Activated CD4-positive, alpha-beta memory T cell treated with anti-CD3 and anti-CD28 coated beads, Interleukin-2, amount 10 ng/mL, durations not matched to agents 7 days and 5 days (primary cell): ENCODE measurements at places on chromosomes 2 and 18.

DNA sequence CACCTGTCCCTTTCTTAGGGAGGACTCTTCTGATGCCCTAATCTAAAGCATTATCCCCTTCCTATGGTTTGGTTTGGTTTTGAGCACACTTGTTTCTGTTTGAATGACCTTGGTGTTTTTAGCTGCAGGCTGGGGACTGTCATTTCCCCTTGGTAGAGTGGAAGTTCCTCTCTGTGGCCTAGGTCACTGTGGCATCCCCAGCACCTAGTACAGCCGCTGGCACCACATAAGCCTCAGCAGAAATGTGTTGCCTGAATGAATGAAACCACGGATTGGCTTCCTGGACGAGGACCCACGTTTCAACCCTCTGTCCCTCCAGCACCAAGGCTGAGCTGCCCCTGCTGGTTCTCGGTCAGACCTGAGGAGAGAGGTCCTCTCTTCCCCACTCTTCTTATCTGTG lies 159.9 kb downstream of the CTIF start:
- H3K4me3 ChIP-seq = no peak overlapping the region
- H3K27ac ChIP-seq = peak overlapping the region; percentile 38
- DNase-seq = peak; percentile 41
- no peaks in the 10 kb centered on the region for H3K27me3 ChIP-seq

DNA sequence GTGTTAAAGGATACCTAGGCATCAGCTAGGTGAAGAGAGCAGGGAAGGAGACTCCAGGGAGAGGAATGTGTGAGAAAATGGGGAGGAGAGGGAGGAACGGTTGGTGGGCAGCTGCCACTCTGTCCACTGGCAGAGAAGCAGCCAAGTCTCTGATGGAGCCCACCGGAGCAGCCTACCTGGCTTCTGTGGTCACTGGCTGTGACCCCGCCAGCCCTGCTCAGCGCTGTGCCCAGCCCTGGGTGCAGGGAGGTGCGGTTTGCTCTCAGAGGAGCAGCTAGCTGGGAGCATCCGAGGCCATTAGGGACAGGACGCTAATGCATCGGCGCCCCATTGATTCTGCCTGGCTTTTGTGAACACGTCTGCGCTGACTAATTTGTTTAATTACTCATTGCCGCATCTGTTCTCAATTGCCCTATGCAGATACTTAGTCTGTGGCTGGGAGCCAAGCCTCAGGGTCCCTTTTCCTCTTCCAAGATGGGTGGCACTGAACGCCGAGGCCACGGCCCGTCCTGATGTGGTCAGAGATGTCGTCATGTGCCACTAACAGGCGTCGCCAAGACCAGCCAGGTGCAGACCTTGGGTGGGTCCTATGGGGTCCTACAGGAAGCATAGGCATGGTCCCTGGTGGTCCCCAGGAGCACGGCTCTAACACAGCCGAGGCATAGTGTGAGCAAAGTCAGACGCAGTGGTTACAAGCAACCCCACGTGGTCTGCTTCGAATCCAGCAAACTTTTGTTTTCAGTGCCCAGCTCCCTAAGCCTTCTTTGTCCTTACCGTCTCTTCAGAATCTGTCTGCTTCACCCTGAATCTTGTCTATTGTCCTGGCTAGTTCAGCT lies 82.0 kb downstream of the RRM2 start:
- no peaks in the 10 kb centered on the region for H3K27me3 ChIP-seq
- H3K36me3 ChIP-seq = peaks cover 27% of the 10 kb centered on the region
- no peaks in the 10 kb centered on the region for H3K4me1 ChIP-seq
- no peak overlapping the region for H3K27ac ChIP-seq

GRCh38 chr18:79421275-79421857 lies 25.6 kb downstream of the NFATC1 start:
- H3K36me3 ChIP-seq = peaks cover 22% of the 10 kb centered on the region
- H3K27me3 ChIP-seq = no peaks in the 10 kb centered on the region
- no peak overlapping the region for H3K4me3 ChIP-seq

DNA sequence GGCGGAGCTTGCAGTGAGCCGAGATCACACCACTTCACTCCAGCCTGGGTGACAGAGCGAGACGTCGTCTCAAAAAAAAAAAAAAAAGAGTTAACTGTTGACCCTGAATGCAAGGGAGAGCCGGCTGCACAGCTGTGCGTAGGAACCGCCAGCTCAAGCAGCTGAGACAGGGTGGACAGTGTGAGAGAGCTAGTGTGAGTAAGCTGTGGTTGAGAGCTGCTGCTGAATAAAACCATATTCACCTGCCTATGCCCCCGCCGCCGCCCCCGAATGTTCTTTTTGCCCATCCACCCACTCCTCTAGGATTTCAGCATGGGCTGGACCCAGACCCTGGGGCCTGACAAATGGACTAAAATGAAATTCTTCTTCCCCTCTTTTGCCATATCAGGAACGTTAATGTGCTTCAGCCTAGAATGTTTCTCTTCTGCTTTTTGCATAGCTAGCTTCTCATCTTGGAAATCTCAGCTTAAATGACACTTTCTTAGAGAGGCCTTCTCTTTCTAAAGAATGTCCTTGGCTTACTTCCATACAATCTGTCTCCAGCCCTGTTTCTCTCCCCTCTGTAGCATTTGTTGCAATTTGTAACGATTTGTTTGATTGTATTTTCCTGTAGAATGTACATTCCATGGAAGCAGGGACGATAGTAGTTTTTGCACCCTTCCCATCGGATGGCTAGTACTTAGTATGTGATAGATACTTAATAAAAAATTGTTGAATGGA lies 142.7 kb downstream of the KLHL14 start:
- H3K36me3 ChIP-seq = no peaks in the 10 kb centered on the region
- no peak for DNase-seq
- no peaks in the 10 kb centered on the region for H3K4me1 ChIP-seq
- H3K4me3 ChIP-seq = no peak overlapping the region
- no peaks in the 10 kb centered on the region for H3K27me3 ChIP-seq
- H3K27ac ChIP-seq = no peak overlapping the region

DNA sequence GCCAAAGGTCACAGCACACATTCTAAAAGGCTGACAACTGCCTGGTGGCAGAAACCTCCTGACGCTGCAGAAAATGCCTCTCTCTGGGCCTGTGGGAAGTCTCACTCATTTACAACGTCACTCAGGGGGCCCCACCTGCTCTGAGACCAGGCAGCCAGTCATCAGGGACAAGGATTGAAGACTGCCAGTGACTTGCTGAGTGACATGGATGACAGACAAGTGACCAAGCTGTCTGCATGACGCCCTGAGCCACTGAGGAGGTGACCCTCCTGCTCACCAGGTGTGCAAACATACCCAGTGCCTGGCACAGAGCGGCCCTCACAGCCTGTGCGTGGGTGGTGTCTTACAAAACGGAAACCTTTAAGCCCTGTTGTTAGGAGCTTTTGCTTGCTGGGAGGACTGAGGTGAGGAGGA lies 392.4 kb downstream of the TNS1 start:
- peak overlapping the region; percentile 32 for H3K27ac ChIP-seq
- H3K4me1 ChIP-seq = peaks cover 35% of the 10 kb centered on the region
- peak; percentile 44 for DNase-seq
- H3K36me3 ChIP-seq = no peaks in the 10 kb centered on the region
- no peaks in the 10 kb centered on the region for H3K27me3 ChIP-seq

DNA sequence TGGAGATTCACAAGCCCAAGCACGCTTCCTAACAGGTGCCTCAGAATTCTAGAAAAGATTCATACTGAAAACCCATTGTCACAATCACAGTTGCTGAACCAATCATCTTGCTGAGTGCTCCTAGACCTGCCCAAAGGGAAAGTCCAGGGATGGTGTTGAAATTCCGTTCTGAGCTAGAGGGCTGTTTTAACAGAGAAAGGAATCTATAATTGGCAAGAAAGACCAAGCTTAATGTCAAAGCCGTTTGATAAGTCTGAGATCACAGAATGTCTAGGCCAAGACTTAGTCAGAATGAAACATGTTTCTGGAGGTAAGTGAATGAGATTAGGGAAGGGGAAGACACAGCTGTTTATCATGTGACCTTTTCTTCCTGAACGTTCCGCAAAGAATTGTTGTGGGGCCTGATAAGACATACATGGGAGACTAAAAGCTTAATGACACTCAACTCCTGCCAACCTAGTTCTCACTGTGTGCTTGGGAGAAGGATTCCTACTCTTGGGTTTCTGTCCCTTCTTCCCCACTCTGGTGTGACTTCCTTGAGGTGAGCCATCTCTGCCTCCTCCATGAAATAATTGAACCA lies 27.5 kb downstream of the PMAIP1 start:
- no peaks in the 10 kb centered on the region for H3K27me3 ChIP-seq
- no peak overlapping the region for H3K27ac ChIP-seq
- H3K4me1 ChIP-seq = peaks cover 30% of the 10 kb centered on the region

DNA sequence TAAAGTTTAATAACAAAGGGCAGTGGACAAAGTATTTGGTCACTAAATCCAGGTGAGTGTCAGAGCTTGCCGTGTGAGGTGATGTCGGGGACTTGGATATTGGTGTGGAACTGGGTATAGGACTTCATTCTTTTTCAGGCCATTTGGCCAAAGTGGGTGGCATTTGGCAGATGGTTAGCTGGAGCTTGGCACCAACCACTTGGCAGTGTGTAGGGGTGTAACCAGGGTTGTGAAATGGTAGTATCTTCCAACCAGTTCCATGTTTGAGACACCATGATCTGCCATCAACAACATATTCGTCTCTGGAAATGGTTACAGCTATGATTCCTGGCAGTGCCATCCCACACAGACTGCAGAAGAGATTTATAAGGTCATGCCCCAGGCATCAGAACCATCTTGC lies 113.9 kb downstream of the CCDC85A start:
- H3K4me1 ChIP-seq = no peaks in the 10 kb centered on the region
- no peak for DNase-seq
- H3K27ac ChIP-seq = no peak overlapping the region
- no peaks in the 10 kb centered on the region for H3K27me3 ChIP-seq

DNA sequence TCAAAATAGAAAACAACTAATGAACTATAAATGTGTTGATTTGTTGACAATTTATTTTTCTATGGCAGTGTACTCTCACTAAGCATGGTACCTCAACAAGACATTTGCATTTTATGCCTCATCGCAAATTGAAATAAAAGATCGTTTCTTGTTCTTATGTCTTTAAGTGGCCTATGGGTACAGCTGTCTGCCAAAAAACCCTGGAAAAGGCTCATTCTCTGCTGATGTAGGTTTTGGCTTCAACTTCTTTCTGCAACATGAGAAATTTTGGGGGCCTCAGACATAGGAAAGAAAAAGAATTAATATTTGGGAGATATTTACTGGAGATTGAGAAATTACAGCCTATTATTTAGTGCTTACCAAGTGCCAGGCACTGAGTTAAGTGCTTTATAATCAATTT lies 205.1 kb upstream of the DPP10 start:
- DNase-seq = no peak
- no peak overlapping the region for H3K4me3 ChIP-seq
- H3K27ac ChIP-seq = no peak overlapping the region
- H3K36me3 ChIP-seq = no peaks in the 10 kb centered on the region
- H3K27me3 ChIP-seq = no peaks in the 10 kb centered on the region

- no peaks in the 10 kb centered on the region for H3K27me3 ChIP-seq
- H3K4me3 ChIP-seq = no peak overlapping the region
- DNase-seq = no peak
- H3K4me1 ChIP-seq = peaks cover 11% of the 10 kb centered on the region
These were observed 84.1 kb upstream of the LPIN2 start for GRCh38 chr18:3097082-3097481.

GRCh38 chr2:235414422-235414821 lies 79.4 kb upstream of the AGAP1 start:
- no peaks in the 10 kb centered on the region for H3K27me3 ChIP-seq
- no peaks in the 10 kb centered on the region for H3K4me1 ChIP-seq
- no peak overlapping the region for H3K4me3 ChIP-seq
- H3K36me3 ChIP-seq = no peaks in the 10 kb centered on the region
- H3K27ac ChIP-seq = no peak overlapping the region
- DNase-seq = no peak

- peak; percentile 20 for DNase-seq
- H3K36me3 ChIP-seq = peaks cover 16% of the 10 kb centered on the region
- peak overlapping the region; percentile 88 for H3K27ac ChIP-seq
- peak overlapping the region; percentile 97 for H3K4me3 ChIP-seq
These were observed 1.8 kb downstream of the MEMO1 start for GRCh38 chr2:32008805-32009515.
